ENCODE measurements at places on chromosomes 7 and 10.

DNA sequence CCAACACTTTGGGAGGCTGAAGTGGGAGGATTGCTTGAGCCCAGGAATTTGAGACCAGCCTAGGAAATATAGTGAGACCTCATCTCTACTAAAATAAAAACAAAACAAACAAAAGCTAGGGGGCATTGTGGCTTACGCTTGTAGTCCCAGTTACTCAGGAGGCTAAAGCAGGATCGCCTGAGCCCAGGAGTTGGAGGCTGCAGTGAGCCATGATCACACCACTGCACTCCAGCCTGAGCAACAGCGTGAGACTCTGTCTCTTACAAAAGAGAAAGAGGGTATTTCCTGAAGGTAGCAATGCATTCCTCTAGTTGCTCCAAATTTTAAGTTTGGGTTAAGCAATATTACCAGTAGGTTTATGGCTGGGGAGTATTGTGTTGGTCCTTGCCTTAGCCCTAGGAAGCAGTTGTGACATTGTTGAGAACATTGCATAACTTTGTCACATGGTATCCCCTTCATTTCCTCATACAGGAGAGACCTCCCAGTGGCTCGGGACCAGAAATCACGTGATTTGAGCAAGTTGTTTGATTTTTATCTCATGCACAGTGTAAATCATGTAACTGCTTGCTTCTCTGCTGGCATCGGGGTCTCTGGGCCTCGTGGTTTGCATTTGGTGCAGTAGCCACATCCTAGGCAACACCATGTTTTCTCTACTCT lies 23.3 kb upstream of the SMARCD3 start:
- peak; percentile 22 for DNase-seq

DNA sequence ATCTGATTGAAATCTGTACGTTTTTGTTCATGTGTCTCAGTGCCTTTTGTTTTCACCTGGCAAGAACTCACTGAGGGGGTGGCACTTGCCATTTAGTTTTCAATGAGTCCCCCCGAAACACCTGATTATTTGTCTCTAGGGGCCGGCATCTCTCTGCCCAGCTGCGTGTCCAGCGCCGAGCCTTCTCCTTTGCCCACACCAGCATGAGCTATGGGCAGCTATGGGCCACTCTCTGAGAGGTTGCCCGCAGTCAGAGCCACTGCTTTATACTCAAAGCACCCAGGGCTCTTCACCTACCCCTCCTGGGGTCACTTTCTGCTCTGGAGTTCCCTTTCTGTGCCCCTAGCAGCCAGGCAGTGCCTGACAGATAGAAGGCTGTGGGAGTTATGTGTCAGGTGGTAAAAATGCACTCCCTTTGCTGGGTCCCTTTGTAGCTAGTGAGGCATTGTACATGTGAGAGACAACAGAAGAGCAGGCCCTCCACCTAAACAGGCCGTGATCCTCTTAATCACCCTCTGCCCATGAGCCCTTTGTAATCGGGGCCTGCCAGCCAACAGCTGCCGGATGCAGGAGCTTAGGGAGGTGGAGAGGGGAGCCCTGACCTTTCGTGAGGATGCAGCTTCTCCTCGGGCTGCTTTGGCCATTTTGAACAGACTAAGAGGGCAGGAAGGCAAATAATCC lies 133.1 kb upstream of the NPS start:
- no peak for DNase-seq

- no peak for DNase-seq
Observed at GRCh38 chr10:18217577-18217976, 77.4 kb downstream of the CACNB2 start.

- peak; percentile 92 for DNase-seq
Observed at GRCh38 chr10:131983780-131984179, 2.1 kb upstream of the BNIP3 start.

DNA sequence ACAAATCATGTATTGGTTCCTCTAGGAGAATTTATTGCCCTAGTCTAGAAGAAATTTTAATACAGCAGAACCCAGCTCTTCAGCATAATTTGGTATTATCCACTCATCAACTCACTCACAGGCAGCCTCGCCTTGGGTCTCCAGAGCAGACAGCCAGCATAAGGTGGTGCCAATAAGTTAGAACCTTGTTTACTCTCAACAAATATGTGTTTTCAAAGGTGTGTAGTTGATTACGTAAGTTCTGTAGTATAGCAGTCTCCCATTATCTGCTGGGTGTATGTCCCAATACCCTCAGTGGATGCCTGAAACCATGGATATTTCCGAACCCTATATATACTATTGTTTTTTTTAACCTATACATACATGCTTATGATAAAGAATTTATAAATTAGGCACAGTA lies 522.5 kb upstream of the LRRN3 start:
- no peak for DNase-seq

DNA sequence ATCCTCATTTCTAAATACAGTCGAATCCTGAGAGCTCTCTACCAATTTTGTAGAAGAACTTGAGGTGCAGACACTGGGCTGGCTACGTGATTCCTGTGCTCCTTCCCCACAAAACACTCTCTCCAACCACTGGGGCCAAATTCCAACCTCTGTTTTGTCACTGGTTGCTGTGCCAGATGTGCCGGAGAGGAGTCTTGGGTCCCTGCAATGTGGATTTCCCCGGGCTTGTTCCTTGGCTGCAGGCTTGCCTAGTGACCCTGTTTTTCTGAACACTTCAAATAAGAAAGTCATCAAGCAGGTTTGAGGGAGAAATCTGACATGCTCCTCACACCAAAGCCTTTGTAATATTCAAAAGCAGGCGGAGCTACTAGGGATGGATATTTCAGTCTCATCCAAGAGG lies 44.4 kb upstream of the AGBL3 start:
- DNase-seq: no peak

DNA sequence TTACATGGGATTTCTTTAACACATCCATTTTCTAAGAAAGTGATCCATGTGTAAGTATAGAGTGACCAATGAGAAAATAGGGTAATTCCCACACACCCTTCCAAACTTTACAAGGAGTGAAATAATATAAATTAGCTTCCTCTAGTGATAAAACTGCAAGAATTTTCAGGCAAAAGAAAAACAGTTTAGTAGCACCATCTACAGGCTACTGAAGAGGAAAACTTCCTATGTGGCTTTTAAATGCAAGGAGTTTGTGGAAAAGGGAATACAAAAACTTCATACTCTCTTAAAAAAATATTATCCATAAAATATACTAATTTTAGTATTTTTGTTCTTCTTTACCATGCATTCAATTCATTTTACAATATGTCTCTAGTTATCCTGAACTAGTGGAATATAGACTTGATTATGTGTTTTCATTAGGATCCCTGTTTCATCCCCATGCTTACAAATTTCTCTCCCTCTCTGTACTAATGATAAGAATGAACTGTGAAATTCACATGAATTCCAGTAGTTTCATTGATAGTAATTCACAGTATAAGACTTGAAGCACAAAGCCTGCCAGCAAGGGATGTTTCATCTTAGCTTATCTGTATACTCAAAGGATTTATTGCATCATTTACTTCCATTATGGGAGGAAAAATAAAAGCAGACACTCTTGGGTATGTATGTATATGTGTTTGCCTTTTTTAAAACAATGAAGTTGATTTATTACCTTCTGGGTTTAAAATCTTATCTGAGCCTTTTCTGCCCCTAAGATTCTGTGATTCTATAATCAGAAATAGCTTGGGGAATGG lies 442.9 kb downstream of the AUTS2 start:
- peak; percentile 48 for DNase-seq

DNA sequence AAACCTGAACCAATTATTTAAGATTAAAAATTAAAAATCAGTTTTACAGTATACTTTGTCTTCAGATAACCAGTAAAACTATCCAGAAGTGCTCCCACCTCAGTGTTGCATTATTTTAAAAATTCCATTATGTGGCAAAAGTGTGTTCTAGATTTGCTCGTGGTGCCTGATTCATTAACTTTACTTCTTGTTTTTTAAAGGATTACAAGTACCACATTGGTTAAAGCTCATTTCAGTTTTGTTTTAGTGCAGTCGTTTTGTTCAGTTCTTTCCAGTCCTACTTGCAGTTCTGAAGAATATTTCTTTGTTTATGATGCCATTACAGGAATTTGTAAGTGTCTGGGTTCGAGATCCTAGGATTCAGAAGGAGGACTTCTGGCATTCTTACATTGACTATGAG lies 69.0 kb downstream of the SNX10 start:
- no peak for DNase-seq

All from fibroblast of skin of right biceps (primary cell).